ENCODE measurements at places on chromosomes 12 and 14.

DNA sequence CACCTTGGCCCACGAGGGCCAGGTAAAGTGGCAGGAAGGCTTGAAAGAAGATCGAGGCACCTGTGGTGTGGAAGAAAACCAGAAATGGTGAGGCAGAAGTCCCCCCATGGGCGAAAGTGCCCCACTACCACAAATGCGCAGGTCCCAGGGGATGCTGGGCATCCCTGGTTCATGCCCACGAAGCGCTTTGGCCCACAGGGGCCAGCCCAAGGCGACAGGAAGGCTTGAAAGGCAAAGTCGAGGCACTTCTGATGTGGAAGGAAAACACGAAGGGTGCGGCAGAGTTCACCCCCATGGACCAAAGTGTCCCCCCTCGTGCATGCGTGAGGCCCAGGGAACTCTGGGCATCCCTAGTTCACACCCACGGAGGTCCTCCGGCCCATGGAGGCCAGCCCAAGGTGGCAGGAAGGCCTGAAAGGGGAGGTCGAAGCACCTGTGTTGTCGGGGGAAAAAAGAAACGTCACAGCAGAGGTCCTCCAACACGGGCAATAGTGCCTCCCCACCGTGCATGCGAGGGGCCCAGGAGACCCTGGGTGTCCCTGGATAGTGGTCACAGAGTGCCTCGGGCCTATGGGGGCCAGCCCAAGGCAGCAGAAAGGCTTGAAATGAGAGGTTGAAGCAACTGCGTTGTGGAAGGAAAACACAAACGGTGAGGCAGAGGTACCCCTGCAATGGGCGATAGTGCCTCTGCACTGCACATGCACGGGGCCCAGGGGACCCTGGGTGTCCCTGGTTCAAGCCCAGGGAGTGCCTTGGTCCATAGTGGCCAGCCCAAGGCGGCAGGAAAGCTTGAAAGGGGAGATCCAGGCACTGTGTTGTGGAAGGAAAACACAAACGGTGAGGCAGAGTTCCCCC lies 373.9 kb downstream of the ALG10 start:
- peak; percentile 49 for DNase-seq

DNA sequence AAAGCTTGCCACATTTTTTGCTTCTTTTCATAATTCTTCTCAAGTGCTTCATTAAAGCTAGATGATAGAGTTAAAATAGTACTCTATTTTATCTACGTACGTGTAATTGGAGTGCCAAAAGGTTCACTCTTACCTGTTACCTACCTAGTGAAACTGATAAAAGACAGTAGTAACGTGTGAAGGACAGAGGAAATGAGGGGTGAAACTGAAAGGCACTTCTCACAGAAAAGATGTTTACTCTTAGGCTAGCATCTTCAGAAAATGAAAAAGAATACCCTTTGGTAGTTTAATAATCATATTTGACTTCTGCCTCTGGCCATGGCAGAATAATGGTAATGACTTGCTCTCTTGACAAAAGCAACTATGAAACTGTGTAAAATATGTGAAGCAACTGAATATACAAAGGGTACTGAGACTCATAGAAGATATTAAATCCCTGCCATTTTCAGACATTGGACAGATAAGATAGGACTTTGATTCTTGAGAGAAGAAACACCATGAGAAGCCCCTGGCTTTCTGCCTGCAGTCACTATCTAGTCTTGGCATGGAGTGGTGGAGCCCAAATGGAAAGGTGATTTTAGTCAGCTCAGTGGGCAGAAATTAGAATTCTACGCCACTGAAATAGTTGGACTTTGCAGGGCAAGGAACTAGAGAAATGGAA lies 6.3 kb upstream of the EVL start:
- no peak for DNase-seq

DNA sequence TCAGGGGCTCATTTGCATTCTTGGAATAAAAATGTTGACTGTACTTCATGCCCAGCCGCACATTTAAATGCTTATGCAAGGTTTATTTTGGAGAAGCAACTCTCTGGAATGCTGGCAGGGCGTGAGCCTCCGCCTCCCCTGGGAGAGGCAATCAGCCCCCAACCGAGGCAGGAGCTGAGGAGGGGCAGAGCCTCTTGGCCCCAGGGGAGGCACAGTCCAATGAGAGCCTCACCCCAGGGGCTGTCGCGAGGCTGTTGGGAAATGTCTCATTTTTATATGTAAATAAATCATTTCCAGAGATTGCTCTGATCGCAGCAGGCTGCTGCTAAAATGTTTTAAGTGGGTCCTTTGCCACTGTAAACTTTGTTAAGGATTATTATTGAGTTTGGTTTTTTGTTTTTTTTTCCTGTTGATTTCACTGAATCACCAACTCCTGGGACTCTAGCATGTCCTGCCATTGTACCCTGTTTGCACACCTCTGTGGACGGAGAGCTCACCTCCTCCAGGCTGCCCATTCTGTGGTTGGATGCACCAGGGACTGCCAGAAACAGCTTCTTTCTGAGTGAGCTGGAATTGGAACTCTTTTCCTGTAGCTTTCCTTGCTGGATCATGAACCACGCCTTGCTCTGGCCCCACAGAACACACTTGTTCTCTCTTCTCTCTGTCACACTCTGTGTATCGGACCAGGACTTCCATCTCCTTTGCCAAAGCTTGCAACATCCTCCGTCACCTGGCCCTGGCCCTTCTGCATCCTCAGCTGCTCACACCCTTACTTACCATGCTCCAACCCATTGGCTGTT lies 46.9 kb upstream of the FAM181A start:
- no peak for DNase-seq

- no peak for DNase-seq
Observed at GRCh38 chr14:68471964-68472508, 320.8 kb downstream of the ZFP36L1 start.

DNA sequence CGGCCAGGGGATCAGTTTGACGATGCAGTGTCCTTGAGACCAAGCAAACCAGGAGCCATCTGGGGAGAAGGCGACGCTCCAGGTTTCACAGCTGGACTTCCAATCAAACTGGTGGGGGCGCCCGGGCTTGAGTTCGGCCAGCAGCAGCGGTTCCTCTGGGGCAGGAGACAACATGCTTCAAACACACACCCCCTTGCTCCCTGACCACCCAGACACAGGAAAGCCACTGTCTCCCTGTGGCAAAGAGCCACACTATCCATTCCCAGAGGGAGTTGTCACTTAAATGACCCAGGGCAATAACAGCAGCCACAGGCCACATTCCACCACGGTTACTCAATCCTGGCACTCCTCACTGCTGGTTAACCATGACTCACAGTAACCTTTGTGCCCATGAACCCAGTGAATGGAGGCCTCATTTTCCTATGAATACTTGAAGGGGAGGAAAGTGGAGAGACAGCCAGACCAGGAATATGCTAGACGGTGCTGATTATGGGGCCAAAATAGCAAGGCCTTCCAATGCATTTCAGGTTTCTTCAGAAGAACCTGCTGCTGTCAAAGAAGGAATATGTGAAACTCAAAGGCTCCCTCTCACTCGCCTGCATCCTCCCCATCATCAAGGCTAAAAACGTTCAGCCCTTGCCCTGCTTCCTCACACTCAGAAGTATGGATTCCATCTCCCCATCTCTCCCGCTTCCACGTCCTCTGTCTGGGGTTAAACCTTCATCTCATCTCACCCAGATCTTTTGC lies 8.5 kb downstream of the WSB2 start:
- DNase-seq, result no peak

DNA sequence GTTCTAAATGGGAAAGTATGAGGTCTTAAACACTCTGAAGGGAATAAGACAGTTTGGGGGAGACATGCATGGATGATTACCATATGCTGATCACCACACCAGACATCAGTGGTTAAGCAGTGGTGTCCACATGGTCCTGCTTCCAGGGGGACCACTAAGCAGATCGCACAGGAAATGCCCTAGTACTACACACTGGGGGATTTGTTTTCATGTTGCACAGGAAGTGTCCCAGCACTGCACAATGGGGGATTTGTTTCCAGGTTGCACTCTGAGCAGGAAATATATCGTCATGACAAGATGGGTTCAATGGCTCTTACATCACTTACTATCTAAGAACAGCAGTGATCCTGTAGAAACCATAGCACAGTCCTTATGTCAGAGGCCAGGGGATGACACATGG lies 245.5 kb downstream of the BCL11B start:
- no peak for DNase-seq

GRCh38 chr12:66514581-66514980 lies 164.3 kb downstream of the GRIP1 start:
- no peak for DNase-seq

- DNase-seq, result no peak
Observed at GRCh38 chr12:18747895-18748294, 10.0 kb downstream of the CAPZA3 start.

GRCh38 chr14:101705733-101706508 lies 55.6 kb upstream of the PPP2R5C start:
- DNase-seq, result no peak

- no peak for DNase-seq
Observed at GRCh38 chr12:47808050-47808449, 11.7 kb downstream of the HDAC7 start.

DNA sequence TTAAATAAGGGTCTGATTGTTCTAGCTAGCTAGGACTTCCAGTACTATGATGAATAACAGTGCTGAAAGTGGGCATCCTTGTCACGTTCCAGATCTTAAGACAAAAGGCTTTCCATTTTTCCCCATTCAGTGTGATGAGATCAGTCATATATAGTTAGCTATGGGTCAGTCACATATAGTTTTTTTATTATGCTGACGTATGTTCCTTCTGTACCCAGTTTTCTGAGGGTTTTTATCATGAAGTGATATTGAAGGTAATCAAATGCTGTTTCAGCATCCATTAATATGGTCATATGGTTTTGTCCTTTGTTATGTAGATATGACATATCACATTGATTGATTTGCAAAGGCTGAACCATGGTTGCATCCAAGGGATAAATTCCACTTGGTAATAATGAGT lies 800.1 kb upstream of the FBXO33 start:
- no peak for DNase-seq

- DNase-seq, result no peak
Observed at GRCh38 chr12:52714887-52715281, 11.6 kb upstream of the KRT77 start.

- DNase-seq, result peak; percentile 86
Observed at GRCh38 chr12:48788854-48789775, at the start of gene ADCY6. ADCY6 (minus strand) TSS chr12:48789089; CDS start chr12:48783434, 5,655 bp downstream.

GRCh38 chr14:104680806-104681688 lies 8.4 kb upstream of the INF2 start:
- DNase-seq, result no peak

GRCh38 chr12:16347391-16348298 lies at the start of gene MGST1:
MGST1 (plus strand) TSS chr12:16347645; CDS start chr12:16354253, 6,608 bp downstream.
- DNase-seq, result peak; percentile 74

DNA sequence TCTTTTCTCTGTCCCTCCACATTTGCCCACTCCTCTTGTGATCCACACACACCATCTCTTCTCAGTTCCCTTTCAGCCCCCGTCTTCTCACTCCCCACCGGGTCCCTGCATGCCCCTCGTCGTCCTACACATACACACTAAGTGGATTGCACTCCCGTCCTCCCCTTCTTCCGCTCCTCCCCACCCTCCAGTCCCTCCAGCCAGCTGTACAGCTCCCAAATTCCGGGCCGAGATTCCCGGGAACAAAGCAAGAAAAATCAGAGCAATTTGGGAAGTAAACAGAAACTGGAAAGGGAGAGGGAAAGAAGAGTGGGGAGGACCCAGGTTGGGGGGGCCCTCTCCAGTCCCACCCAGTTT lies 282 bp upstream of the IGFBP6 start:
- peak; percentile 81 for DNase-seq

DNA sequence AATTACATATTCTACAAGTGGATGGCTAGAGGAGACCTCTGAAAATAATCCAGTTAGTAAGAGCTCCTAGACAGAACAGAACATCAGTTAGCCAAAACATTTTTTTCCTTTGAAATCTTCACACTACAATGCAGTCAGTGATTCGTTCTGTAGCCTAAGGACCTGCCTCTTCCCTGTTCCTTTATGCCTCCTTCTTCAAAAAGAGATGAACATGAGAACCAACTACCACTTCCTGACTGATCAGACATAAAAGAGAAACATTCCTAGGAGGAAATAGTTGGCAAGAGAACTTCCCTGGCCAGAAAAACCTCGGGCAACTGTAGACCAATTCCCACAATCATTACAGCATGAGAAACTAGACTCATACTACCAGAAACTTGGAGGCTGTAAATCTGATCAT lies 29.4 kb downstream of the ITPR2 start:
- DNase-seq, result no peak

DNA sequence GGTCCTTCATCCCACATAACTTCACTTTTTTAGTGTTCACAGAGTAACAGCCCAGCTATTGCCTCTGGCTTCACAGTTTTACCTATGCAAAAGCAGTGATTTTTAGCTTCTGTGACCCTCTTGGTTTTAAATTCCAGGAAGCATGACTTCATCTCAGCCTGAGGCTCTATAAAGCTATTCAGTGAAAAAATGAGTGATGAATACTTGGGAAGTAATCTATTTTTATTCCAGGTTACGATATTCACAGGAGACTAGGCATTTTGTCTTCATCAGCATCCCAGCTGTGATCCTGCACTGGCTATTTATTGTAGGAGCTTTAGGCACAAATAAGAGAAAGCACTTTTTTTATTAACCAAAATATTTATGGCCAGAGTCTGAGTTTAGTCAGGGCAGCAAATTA lies 164.8 kb downstream of the SNAPC1 start:
- DNase-seq, result no peak

DNA sequence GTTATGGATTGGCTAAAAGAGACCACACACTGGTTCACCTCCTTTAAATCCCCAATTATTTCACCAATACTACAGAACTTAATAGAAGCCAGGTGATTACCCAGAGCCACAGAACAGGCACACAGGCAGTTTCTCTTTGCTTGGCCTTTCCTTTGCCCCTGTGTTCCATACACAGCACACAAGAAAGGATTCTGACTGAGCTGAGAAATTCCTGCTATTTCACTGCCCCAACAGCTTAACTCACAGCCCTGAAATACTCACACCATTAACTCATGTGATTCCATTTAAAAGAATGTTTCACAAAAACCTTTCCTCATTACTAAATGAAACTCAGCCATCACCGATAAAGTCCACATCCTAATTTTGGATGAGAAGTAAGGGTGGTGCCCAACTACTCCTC lies 133.6 kb downstream of the MED13L start:
- DNase-seq, result no peak

DNA sequence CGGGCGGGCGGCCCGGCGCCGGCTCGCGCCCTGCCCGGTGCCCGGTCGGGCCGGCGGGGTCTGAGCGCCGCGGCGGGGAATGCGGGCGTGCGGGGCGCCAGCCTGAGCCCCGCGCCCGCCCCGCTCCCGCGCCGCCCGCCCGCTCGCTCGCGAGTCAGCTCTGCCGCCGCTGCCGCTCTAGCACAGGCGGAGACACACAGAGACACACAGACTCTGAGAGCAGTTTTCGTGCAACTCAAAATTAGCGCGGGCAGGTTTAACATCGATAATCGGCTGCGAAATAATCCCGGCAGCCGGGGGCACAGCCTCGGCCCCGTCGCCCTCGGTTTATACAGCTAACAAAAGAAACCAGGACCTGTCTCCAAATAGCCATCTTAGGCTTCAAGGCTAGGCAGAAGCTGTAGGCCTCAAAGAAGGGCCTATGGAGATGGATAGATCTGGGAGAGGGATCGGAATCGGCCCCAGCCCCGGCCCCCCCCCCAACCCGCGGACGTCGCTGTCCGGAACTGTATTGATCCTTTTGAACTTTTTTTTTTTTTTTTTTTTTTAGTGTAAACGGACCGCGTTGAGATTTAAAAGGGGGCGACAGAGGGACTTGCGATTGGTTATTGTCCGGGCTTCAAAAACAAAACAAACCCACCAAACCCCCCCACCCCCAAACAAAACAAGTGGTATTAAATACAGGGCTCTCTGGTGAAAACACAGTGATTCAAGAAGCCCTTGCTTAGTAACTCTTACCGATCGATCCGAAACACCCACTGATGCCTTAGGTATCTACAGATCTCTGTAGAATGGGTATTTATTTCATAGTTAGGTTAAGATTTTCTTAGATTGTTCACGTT lies 1.1 kb downstream of the ARID2 start:
- DNase-seq, result peak; percentile 79
